ENCODE measurements at places on chromosomes 6 and 20.
A peak's percentile ranks its signal among the peaks of the same experiment; 100 is the strongest.

DNA sequence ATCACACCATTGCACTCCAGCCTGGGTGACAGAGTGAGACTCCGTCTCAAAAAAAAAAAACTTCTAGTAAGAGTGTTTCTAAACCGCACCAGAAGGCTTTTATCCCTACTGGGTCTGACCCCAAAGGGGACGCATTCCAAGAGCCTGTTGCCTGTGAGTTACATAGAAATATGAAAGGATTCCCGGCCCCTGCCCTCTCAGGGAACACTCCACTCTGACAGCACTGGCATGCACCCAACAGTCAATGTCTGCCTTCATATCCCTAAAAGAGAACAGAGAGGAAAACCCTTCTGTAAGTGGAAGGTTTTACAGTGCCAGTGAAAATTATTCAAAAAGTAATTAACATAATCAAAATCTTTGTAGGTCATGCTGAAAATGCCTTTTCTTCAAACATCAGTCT lies 117.1 kb upstream of the PTPRT start:
- DNase-seq: no peak

DNA sequence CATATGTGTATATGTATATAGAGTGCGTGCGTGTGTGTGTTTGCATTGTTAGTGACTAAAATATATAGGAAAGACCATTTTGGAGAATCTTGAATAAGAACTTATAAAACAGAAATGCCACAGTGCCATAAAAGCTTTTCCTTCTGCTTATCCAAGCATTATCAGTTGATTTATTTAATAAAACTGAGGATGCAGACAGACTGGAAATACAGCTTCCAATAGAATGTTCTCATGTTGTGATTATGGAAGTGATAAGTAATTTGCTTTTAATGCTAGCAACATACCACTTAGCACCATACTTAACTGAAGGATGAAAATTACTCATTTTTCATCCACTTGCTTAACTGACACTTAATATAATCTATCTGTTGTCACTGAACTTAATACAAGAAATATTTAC lies 820.1 kb downstream of the TFAP2A start:
- no peak for DNase-seq

DNA sequence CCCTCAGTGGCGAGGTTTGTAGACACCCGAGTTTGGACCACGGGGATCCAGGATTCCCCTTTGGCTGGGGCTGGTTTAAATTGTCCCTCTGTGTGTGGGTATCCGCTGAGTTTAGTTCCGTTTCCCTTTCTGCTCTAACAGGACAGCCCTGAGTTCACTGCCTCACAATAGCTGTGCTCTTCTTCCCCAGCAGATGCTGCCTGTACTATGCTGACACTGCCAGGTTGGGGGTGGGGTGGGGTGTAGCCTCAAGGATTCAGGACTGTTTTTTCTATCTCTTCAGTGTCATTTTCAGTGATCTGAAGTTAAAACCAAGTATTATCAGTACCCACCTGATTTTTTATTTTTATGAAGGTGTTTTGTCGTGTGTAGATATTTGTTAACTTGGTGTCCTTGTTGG lies 655.0 kb downstream of the COL12A1 start:
- no peak for DNase-seq

DNA sequence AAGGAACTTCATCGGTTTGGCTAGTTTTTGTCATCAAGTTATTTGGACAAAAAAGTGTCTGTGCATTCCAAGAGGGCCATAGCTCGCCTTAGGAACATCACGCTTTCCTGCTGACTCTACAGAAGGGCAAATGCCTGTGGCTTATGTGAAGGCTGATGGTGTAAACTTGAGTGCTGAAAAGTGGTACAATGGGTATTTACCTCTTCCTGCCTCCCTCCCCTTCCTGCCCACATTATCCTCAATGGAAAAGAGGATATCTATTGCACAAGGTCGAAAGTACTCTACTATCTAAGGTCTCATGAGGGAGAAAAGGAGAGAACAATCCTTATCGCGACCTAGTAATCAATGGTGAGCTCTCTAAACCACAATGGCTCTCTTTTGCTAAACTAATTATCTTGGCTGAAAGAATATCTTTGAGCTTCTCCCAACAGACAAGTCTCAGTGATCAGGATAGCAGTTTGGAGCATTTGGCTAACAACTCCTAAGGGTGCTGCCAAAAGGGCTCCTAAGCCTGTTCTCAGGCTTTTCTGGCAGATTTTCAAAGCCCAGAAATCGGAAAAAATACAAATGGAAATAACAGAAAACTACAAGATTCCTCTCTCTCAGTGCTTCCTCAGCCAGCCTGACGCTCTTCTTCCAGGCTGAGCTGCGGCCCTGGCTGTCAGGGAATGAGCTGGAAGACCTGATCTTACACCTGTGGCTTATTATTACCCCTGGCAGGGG lies 42.6 kb upstream of the ENPP1 start:
- no peak for DNase-seq

DNA sequence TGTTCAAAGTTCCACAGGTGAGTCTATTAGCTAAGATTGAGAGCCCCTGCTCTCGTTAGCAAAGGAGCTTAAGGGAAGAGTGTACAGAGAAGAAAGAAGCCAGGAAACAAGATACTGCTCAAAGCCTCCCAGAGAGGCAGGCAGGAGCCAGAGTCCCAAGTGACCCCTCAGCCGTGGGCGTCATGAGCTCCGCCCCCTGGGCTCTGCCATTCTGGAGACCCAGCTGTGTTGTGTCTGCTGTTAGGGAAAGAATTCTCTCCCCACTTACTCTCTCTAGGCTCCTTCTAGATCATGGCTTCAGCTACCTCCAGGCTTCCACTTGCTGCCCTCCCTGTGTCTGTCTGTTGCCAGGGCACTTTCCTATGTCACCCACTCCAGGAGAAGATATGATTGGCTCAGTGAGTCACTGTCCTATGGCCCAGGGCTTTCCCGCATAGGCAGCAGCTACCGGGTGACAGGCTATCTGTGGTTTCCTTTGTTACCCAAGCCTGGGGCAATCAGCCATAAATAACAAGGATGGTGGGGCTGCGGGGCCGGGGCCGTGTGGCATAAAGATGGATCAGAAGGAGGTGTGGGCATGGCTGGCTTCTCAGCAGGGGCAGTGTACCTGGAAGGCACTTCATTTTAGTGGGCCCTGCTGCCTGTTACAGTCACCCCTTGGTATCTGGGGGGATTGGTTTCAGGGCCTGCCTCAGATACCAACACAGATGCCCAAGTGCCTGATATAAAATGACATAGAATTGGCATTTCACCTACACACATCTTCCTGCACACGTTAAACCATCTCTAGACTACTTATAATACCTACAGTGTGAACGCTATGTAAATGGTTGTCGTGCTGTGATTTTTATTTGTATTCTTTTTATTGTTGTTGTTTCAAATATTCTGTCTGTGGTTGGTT lies 118.9 kb downstream of the ARMC2 start:
- DNase-seq: peak; percentile 41

DNA sequence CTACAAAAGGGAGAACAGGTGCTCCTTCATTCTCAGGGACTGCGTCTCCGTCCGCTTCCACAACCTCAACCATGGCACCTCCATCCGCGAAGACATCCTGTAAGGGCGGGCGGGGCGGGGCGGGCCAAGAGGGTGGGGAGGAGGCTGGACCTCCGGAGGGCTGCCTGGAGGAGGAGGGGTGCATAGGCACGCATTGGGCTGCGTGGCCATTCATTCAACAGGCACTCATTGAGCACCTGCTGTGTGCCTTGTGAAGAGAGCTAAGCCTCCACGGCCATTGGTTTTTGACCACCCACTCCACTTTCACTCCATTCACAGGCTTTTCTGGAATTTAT lies 435 bp downstream of the ZSWIM3 start:
- no peak for DNase-seq

- DNase-seq: no peak
Observed at GRCh38 chr6:411402-412145, 20.0 kb downstream of the IRF4 start.
